ENCODE measurements at places on chromosomes 16 and 17.

DNA sequence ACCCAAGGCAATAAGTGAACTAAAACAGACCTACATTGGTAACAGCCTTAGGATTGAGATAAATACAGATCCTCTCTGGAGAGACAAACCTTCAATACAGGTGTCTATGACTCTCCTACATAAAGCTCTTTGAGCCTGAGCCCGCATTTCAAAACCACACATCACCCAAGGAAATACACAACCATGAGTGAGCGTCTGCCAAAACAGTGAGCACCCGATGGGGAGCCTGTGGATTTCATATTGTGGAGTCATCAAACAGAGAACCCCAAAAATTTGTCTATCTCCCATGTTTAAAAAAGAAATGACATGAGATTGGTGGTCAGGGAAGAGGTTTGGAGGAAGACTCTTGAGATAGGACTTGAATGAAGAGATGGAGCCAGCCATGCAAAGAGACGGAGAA is 102.2 kb upstream of the LHX1 start:
- DNase-seq: no peak

DNA sequence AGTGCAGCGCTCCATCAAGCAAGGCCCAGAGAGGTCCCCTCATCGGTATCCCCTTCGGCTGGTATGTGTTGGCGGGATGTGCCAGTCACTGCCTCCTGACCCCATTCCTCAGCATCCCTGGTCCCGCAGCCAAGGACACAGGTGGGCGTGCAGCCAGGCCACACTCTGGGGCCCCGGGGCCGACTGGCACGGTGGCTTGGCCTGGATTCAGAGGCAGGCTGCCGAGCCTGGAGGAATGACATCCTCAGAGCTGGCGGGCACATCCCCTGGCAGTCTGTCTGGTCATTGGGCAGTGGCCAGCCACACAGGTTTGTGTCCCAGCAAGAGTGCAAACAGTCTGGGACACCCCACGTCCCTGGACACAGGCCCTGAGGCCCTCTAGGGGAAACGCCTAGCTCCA is 111.1 kb downstream of the SDK2 start:
- DNase-seq: no peak

- no peak for DNase-seq
These were observed 51.8 kb downstream of the SF3B3 start for GRCh38 chr16:70575376-70575775.

- no peak for DNase-seq
These were observed 5.0 kb downstream of the FOXK2 start for GRCh38 chr17:82524540-82524939.

GRCh38 chr16:48901712-48902374 is 291.9 kb upstream of the N4BP1 start:
- DNase-seq: no peak

GRCh38 chr17:50841949-50842354 is 6.6 kb downstream of the WFIKKN2 start:
- DNase-seq: peak; percentile 71

GRCh38 chr16:87332150-87332549 is 15.0 kb upstream of the C16orf95 start:
- DNase-seq: no peak

DNA sequence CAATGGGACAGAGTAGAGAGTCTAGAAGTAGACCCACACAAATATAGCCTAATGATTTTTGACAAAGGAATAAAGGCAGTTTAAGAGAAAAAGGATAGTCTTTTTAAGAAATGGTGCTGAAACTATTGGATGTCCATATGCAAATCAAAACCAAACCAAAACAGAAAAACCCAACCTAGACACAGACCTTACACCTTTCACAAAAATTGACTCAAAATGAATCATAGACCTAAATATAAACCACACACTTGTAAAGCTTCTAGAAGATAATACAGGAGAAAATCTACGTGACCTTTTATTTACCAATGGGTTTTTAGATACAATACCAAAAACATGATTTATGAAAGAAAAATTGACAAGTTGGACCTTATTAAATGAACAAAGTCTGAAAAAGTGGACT is 66.4 kb upstream of the MPHOSPH6 start:
- DNase-seq: no peak

- no peak for DNase-seq
These were observed 5.8 kb downstream of the ARHGEF15 start for GRCh38 chr17:8315764-8316217.

Data from common myeloid progenitor, CD34-positive (primary cell).